IPS-NIHi11 (cell line): ENCODE measurements at places on chromosomes 16 and 17.

DNA sequence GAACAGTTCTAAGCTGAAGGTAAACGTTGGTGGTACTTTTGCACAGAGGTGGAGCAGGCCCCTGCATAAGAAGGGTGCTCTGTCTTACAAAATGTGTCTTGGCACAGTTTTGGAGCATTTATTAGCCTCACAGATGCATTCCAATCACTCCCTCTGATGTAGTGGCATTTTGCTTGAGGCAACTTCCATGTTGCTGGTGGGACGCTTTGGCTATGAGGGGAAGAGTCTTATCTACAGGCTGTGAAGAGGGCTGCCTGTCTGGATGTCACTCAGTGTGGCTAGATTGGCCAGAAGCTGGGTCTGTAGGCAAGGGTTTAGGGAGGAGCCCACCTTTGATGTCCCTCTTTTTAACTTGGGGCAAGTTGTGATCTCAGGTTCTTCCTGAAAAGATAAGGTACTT, 2.6 kb upstream of the RARA start:
- no peak for DNase-seq

DNA sequence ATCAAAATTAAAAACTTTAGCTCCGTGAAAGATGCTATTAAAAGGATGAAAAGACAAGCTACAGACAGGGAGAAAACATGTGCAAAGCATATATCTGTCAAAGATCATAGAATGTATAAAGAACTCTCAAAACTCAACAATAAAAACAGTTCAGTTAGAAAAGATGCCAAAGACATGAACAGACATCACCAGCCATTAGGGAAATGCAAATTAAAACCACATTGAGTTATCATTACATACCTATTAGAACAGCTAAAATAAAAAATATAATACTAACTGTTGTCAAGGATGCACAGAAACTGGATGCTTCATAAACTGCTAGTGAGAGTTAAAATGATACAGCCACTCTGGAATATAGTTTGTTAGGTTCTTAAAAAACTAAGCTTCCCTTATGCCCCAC, 58.8 kb downstream of the NFATC3 start:
- DNase-seq = no peak

DNA sequence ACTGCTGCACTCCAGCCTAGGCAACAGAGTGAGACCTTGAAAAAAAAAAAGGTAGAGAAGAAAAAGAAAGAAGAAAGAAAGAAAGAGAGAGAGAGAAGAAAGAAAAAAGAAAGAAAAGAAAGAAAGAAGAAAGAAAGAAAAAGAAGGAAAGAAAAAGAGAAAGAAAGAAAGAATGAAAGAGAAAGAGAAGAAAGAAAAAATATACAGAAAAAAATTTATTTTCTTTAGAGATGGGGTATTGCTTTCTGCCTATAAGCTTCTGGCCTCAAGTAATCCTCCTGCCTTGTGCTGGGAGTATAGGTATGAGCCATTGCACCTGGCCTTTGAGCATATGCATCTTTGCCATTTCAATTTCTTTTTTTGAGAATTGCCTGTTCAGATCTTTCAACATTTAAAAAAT, 156.8 kb downstream of the IRX3 start:
- DNase-seq = no peak

- no peak for DNase-seq
Observed at GRCh38 chr17:83104577-83105505, 25.4 kb downstream of the METRNL start.

- DNase-seq = no peak
Observed at GRCh38 chr17:65345261-65346005, 208.3 kb downstream of the RGS9 start.

GRCh38 chr16:88553739-88554138, 16.5 kb upstream of the ZC3H18 start:
- DNase-seq = no peak

GRCh38 chr17:81487089-81487486, 25.5 kb downstream of the ACTG1 start:
- DNase-seq = no peak

- no peak for DNase-seq
Observed at GRCh38 chr17:43351691-43352090, 47.1 kb upstream of the ARL4D start.

GRCh38 chr17:59761385-59762048, 54.1 kb downstream of the VMP1 start:
- peak; percentile 17 for DNase-seq

GRCh38 chr17:80737106-80738019, 192.7 kb downstream of the RPTOR start:
- no peak for DNase-seq
